ENCODE measurements at places on chromosomes 5 and 9.
A peak's percentile ranks its signal among the peaks of the same experiment; 100 is the strongest.

- no peak for DNase-seq
Observed at GRCh38 chr9:128818839-128819715, 777 bp downstream of the ENDOG start.

GRCh38 chr5:45109062-45109461 is 300.3 kb downstream of the MRPS30 start:
- DNase-seq: no peak

- no peak for DNase-seq
Observed at GRCh38 chr5:8700671-8701070, 831.7 kb downstream of the MTRR start.

GRCh38 chr5:26572480-26572879 is 465.9 kb downstream of the CDH9 start:
- no peak for DNase-seq

- DNase-seq: no peak
Observed at GRCh38 chr9:105693435-105694189, 729 bp upstream of the TMEM38B start.

DNA sequence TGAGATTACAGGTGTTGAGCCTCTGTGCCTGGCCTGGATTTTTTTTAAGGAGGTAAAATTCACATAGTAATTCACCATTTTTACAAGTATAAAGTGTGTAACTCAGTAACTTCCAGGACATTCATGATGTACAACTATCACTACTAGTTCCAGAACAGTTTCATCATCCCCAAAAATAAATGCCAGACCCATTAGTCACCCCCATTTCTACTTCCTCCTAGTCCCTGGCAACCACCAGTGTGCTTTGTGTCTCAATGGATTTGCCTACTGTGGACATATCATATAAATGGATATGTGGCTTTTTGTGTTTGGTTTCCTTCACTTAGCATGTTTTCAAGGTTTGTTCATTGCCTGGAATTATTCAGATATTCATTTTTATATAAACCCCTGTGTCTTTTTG is 72.5 kb upstream of the PANK3 start:
- DNase-seq: peak; percentile 82

GRCh38 chr9:127199001-127199791 is 65.4 kb upstream of the GARNL3 start:
- DNase-seq: peak; percentile 59

- DNase-seq: no peak
Observed at GRCh38 chr5:105288946-105289345, 1726.4 kb upstream of the NUDT12 start.

GRCh38 chr9:68533678-68534077 is 7.0 kb downstream of the TMEM252 start:
- no peak for DNase-seq

- no peak for DNase-seq
Observed at GRCh38 chr5:28215091-28215490, 1176.7 kb upstream of the CDH9 start.

DNA sequence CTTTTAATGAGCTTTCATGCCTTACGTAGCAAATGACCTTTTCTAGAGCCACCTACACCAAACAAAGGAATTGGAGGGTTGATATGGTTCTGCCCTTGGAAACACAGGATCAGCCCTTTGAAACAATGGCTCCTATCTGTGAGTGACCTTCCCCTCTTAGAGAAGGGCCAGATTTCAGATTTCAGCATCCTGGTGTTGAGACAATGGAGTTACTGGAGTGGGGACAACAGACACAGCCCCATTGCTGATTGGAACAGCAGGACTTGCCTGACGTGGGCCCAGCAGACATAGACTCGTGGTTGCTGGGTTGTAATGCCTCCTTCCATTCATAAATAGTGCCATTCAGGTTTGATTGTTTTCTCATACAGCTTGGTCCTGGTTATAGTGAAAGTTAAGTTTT is 96.0 kb downstream of the GALNT10 start:
- no peak for DNase-seq

- DNase-seq: no peak
Observed at GRCh38 chr5:6899221-6899620, 186.0 kb downstream of the TENT4A start.

- no peak for DNase-seq
Observed at GRCh38 chr5:59040804-59041201, 457.9 kb downstream of the RAB3C start.

DNA sequence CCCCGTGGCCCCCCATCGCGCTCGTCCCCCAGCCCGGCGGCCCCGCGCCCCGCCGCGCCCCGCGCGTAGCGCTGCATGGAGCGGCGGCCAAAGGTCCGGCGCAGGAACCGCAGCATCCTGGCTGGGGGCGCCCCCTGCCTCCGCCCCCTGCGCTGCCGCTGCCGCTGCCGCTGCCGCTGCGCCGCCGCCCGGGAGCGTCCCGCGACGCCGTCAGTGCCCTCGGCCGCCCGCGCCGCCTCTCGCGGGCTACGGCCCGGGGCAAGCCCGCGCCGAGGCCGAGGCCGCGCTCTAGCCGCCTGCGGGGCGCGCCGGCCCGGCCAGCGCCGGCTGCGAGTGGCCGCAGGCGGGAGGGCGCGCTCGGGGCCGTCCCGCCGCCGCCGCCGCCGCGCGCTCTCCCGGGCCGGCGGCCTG is 523 bp downstream of the EPB41L4B start:
- no peak for DNase-seq

DNA sequence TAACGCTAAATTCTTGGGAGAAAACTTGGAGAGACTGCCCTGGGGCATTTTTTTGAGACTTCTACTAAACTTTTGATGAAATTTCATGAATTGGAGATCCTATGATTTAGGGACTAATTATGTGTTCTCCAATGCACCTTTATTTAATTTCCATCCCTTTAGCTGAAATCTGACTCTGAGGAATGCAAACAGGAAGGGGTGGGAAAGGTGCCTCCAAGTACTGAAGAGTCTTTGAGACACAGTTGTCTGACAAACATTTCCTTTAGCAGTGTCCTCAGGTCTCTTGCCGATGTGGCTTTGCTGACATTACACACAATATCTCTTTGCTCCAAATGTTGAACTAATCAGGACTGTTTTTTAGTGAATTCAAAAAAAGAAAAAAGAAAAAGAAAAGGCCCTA is 76.9 kb downstream of the LIX1 start:
- DNase-seq: no peak

- DNase-seq: no peak
Observed at GRCh38 chr9:4572184-4572826, 82.0 kb downstream of the SLC1A1 start.

- no peak for DNase-seq
Observed at GRCh38 chr9:7549249-7549648, 250.3 kb downstream of the DMAC1 start.

GRCh38 chr5:57552033-57552432 is 69.4 kb upstream of the ACTBL2 start:
- no peak for DNase-seq

DNA sequence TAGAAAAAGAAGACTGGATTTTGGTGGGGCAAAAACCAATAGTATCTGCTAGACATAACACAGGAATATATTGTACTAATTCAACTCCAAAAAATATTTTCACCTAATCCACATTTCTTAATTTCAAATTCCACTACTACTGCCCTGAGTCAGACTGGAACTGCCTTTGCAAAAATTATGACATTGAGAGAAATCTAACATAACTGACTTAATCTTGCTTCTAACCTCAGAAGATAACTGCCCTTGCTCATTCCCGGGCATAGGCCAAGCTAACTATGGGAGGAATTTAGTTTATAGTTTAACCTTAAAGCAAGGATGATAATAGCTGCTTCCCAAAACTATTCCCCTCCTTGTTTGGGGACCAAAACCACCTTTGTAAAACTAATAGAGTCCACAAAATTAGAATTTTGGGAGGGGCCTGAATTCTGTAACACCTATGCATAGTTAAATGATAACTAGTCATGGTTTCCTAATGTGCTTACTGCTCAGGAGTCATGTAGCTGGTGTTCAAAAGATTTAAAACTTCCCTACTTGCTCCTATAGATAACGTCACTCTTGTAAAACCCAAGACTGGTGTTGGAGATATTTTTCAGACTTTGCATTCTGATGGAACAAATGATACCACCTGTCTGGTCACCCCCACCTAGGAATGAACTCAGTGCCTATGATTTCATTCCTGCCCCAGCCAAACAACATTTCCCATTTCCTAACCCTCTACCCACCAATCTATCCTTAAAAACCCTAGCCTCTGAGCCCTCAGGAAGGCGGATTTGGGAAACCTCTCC is 14.1 kb upstream of the TXN start:
- no peak for DNase-seq

GRCh38 chr5:147921136-147921535 is 14.8 kb upstream of the C5orf46 start:
- DNase-seq: no peak

- no peak for DNase-seq
Observed at GRCh38 chr9:105864248-105864898, 170.0 kb downstream of the TMEM38B start.
